ENCODE measurements at places on chromosomes 4 and X.

GRCh38 chrX:115630204-115630603 is 69.2 kb downstream of the PLS3 start:
- DNase-seq: no peak

DNA sequence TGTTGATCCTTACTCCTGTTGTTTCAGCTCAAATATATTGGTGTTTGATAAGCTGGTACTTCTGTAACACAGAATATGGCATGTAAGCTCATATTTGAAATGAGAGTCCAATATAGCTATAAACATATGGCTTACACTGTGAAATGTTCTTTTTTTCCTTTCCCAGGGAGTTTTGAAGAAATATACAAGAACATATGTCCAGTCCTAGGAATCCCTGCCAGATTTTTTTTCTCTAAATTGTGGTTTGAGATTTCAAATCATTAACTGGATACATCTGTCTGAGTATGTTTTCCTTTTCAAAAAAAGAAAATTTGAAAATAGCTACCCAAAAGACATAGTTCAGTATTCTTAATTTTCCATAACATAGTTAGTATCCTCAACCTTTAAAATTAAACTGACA is 60.2 kb downstream of the HMGB2 start:
- no peak for DNase-seq

DNA sequence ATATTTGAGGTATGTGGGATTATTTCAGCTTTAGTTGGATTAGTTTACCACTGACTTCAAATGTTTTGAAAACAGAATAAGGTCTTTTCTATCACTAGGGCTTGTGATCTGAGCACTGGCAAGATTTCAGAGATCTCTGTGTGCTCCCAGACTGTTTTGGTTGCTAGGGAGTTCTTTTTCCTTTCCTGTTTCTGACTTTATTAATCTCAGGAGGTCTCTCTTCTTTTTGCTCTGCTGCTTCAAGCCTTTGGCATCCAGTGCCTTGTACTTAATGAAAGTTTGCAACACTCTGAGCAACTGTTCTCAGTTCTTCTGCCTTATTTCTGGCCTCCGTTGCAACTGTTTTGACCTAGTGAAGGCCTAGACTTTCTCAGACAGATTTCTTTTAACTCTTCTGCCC is 32.1 kb upstream of the PAQR3 start:
- no peak for DNase-seq

DNA sequence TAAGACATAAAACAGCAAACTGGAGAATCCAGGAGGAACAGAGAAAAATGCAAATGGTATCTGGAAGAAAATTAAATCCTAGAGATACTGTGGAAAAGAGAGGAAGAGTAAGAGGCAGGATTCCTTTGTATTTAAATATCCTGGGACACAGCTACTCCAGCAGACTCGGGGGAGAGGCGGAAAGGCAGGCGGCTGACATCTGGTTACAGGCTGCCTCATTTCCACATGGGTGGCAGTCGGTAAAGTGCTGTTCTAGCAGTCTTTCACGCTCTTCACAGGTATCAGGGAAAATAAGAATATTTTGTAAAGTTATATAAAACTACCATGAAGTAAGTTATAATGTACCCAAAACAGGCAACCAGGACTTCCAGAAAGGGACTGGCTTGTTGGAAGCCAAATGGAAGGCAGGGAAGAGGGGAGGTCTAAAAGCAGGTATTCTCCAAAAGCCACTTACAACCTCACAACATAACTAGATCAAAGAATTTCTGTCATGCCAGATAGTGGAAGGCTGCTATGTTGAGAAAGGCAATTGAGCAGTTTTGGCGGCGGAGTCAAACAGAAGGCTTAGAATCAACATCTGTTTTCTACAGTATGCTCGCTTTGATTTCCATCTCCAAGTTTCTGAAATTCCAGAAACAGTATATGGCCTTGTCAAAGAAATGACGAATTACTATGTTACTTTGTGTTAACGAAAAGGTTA is 1.3 kb upstream of the TIGD2 start:
- DNase-seq: no peak

GRCh38 chrX:18426004-18426320 is 554 bp downstream of the CDKL5 start:
- no peak for DNase-seq

- DNase-seq: no peak
Observed at GRCh38 chr4:47786958-47787370, 50.9 kb downstream of the CORIN start.

GRCh38 chrX:122113376-122113775 is 1066.0 kb downstream of the GLUD2 start:
- no peak for DNase-seq

- DNase-seq: no peak
Observed at GRCh38 chr4:110484029-110484428, 8.1 kb downstream of the ENPEP start.

GRCh38 chr4:152856960-152857359 is 77.2 kb downstream of the ARFIP1 start:
- DNase-seq: no peak
